Sigmoid colon (tissue), 7 donors: ENCODE measurements at places on chromosomes 12 and 14. TPM values are rescaled to one million over a fixed set of nuclear protein-coding genes. Genes with fewer than 3 reads are reported as not detected.

The MGAT4C gene
- not detected for polyA plus RNA-seq

The PDZRN4 gene
- polyA plus RNA-seq: 1.8 TPM

The TRAFD1 gene
- polyA plus RNA-seq: 17.6 TPM

The HVCN1 gene
- polyA plus RNA-seq: 1.8 TPM

The ACSM4 gene
- polyA plus RNA-seq: not detected

The KRT79 gene
- polyA plus RNA-seq: 0.16 TPM

The IPO4 gene
- polyA plus RNA-seq: 5.4 TPM

The TNS2 gene
- 60.1 TPM for polyA plus RNA-seq

The RAP1B gene
- polyA plus RNA-seq: 170 TPM

GRCh38 chr12:118103201-118103600 is 610 bp downstream of the VSIG10 start:
- H3K36me3 ChIP-seq: no peaks in the 10 kb centered on the region
- no peaks in the 10 kb centered on the region for H3K27me3 ChIP-seq
- peak; percentile 66 for DNase-seq
- peaks cover 3% of the 10 kb centered on the region for H3K4me1 ChIP-seq

GRCh38 chr12:121577443-121578180 is 3.2 kb downstream of the KDM2B start:
- peaks cover 19% of the 10 kb centered on the region for H3K36me3 ChIP-seq
- no peaks in the 10 kb centered on the region for H3K27me3 ChIP-seq
- H3K4me3 ChIP-seq: peak overlapping the region; percentile 72
- peak overlapping the region; percentile 91 for H3K27ac ChIP-seq
- H3K4me1 ChIP-seq: no peaks in the 10 kb centered on the region

- H3K36me3 ChIP-seq: no peaks in the 10 kb centered on the region
- peaks cover under 1% of the 10 kb centered on the region for H3K4me1 ChIP-seq
- H3K27me3 ChIP-seq: no peaks in the 10 kb centered on the region
- H3K4me3 ChIP-seq: no peak overlapping the region
- no peak for DNase-seq
- no peak overlapping the region for H3K27ac ChIP-seq
These were observed 3.4 kb upstream of the PPM1A start for GRCh38 chr14:60245380-60246177.

- no peaks in the 10 kb centered on the region for H3K36me3 ChIP-seq
- no peaks in the 10 kb centered on the region for H3K27me3 ChIP-seq
- DNase-seq: no peak
- H3K27ac ChIP-seq: no peak overlapping the region
- H3K4me3 ChIP-seq: no peak overlapping the region
- no peaks in the 10 kb centered on the region for H3K4me1 ChIP-seq
These were observed 2.5 kb upstream of the SERPINA10 start for GRCh38 chr14:94295360-94296180.

GRCh38 chr12:32025906-32026305 is 66.7 kb downstream of the RESF1 start:
- H3K27ac ChIP-seq: no peak overlapping the region
- DNase-seq: no peak
- H3K4me3 ChIP-seq: no peak overlapping the region
- H3K4me1 ChIP-seq: no peaks in the 10 kb centered on the region
- H3K36me3 ChIP-seq: no peaks in the 10 kb centered on the region

DNA sequence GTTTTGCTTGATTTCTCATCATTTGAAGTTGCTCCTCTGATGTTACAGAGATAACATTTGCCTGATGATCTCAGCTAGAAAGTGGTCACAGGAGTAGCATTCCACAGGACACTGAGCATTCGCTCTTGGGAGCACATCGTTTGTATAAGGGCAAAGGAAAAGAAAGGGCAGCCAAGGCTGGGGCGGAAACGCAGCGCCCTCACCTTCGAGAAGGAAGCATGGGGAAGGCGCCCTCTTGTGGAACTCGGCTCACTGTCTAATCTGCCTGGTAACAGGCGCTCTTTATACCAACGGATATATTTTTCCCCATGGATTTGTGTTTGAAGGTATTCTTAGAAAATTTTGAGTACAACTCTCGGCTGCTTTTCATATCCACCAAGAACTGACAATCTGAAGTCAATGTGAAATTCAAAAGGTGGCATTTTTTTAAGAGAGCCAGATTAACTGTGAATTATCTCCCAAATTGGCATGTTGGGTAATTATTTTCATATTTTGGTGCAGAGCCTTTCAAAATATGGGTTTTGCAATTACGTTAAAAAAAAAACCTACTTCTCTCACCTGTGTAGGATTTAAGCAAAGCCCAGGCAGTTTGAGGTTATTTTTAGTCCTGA is 172.7 kb downstream of the CAND1 start:
- H3K27ac ChIP-seq: no peak overlapping the region
- DNase-seq: peak; percentile 90
- H3K36me3 ChIP-seq: no peaks in the 10 kb centered on the region
- H3K4me3 ChIP-seq: no peak overlapping the region
- peaks cover 17% of the 10 kb centered on the region for H3K4me1 ChIP-seq
- H3K27me3 ChIP-seq: no peaks in the 10 kb centered on the region

- H3K4me1 ChIP-seq: no peaks in the 10 kb centered on the region
- H3K36me3 ChIP-seq: no peaks in the 10 kb centered on the region
- H3K4me3 ChIP-seq: no peak overlapping the region
- no peak for DNase-seq
These were observed 116.8 kb downstream of the WIF1 start for GRCh38 chr12:65004270-65004669.

DNA sequence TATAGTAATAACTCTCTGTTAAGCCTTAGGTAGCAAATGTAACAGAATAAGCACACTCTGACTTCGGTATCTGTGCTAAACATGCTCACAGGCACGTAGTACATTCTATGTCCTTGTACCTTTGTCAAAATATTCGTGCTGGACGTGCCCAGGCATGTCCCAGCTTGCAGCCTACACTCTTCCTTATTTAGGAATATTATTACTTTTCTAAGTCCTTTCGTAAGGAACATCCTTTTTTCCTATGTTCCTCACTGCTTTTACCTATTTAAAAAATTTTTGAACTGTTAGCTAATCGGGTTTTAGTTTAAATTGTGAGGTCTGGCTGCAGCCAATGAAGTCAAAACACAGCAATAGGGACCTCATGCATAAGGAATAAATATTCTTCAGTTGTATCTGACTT is 24.1 kb upstream of the UBC start:
- H3K27me3 ChIP-seq: no peaks in the 10 kb centered on the region
- peak overlapping the region; percentile 85 for H3K27ac ChIP-seq
- DNase-seq: no peak
- peak overlapping the region; percentile 36 for H3K4me3 ChIP-seq
- H3K4me1 ChIP-seq: peaks cover 30% of the 10 kb centered on the region

DNA sequence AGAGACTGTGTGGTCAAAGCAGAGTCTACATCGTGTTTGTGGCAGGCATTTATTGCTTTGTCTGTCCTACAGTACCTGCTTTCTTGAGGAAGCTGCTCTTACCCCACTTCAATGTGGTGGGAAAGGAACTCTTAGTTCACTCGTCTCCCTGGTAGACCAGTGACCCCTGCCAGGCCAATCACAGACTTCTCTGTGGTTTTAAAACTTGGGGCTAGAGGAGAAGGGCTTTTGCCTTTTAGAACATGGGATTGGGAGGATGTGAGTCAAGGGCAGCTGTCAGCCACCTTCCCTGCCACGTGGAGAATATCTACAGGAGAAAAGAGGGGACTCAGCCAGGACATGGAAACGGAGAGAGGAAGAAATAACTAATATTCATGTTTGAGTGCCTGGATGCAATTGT is 36.8 kb upstream of the TMED10 start:
- no peak overlapping the region for H3K27ac ChIP-seq
- no peaks in the 10 kb centered on the region for H3K36me3 ChIP-seq
- H3K4me1 ChIP-seq: no peaks in the 10 kb centered on the region
- DNase-seq: no peak

DNA sequence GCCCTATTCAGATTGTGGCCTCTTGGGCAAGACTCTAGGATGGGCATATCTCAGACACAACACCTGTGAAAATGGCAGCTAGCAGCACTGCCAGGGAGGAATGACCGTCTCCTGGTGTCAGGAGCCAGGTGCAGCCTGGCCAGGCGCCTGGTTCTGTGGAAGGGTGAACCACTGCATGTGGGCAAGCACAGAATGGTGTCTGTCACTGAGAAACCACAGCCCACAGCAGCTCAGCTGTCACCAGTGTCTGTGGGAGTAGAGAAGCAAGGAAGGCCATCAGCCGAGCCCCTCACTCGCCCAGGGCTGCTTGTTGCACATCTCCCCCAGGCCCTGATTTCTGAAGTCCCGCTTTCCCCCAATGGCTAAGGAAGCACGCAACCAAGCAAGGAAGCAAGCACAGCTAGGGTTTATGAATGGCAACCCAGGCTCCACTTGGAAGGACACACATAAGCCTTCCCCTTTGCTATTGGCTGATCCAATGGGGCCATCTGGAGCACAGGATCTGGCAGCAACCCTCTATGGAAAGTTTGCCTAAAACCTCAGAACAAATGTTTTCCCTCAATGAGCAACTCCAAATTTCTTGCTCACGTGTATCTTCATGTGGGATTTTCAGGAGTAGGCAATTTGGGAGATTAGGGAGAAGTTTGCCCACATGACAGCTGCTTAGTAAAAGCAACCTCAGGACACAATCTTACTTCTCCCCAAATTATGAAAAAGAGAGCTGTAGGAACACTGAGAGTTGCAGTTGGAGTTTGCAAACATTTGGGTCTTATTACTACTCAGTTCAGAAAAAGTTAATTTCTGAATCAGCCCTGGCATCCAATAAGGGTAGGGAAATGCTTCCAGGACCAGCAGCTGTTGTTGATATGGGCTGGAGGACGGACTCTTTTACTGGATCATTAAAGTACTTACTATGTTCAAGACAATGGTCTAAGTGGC is 44.7 kb downstream of the GPHB5 start:
- H3K36me3 ChIP-seq: peaks cover 8% of the 10 kb centered on the region
- H3K27ac ChIP-seq: peak overlapping the region; percentile 26
- H3K4me1 ChIP-seq: no peaks in the 10 kb centered on the region
- peak; percentile 82 for DNase-seq

DNA sequence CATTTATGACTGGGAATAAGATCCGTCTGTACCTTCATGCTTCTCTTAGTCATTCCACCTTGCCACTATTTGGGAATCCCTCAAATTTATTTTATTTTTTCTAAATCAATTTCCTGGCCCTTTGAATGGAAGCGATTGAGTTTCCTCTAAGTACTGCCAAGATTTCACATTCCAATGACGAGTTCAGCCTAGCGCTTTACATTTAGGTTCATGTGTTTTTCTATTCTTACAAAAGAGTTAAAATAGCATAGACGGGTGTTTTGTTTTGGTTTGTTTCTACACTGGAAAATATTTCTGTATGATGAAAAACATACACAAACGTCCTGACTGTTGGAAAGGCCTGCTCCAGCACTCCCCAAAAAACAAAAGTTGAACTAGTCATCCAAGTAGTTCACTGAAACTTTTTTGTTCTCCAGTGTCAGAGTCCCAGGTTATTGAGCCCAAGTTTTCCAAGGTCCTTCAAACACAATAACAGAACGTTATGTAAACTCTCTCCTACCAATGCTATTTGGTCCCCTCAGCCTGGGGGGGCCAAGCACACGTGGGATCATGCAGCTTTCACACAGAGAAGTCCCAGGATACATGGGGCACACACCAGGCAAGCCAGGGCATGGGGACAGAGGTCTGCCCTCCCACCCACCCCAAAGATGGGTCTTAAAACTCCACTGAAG is 74.8 kb upstream of the FOXN3 start:
- H3K27ac ChIP-seq: no peak overlapping the region
- no peak overlapping the region for H3K4me3 ChIP-seq
- no peaks in the 10 kb centered on the region for H3K27me3 ChIP-seq
- DNase-seq: no peak
- no peaks in the 10 kb centered on the region for H3K36me3 ChIP-seq

DNA sequence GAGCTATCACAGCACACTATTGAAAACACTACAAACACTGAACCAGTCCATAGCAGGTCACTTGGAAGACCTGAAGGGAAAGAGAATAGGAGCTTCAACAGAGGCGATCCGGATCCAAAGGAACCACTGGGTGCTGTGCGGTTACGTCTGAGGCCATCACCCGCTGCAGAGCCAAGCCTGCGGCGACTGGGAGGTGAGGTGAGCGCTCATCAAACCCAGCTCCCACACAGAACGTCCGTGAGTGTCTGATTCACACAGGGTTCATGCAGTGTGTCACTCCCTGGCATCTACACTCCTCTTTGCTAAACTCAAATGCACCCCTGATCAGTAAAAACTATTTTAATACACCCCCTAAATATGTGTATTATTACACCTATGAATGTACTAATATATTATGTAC is 64.1 kb downstream of the TMEM132D start:
- no peaks in the 10 kb centered on the region for H3K36me3 ChIP-seq
- H3K4me3 ChIP-seq: no peak overlapping the region
- no peak overlapping the region for H3K27ac ChIP-seq

GRCh38 chr14:60984196-60984595 is 3.2 kb downstream of the SLC38A6 start:
- no peak overlapping the region for H3K4me3 ChIP-seq
- DNase-seq: no peak
- no peak overlapping the region for H3K27ac ChIP-seq
- H3K36me3 ChIP-seq: no peaks in the 10 kb centered on the region
- H3K27me3 ChIP-seq: no peaks in the 10 kb centered on the region
- H3K4me1 ChIP-seq: peaks cover 21% of the 10 kb centered on the region

DNA sequence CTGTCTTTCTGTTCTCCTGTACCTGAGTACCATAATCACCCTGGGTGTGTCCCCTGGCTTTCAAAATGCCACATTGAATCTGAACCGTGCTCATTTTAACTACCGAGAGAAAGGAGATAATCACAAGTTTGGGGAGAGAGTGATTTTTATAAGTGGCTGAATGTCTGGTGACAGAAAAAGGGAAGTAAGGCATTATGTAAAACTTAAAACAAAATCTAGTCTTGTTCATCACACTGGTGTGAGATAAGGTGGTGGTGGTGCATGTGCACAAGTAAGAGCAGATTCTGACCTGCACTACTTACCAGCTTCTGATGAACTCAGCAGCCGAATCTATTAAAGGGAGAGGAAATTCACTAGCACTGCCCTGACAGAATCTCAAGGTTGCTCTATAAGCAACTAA is 56.3 kb downstream of the SPPL3 start:
- no peak overlapping the region for H3K4me3 ChIP-seq
- no peak overlapping the region for H3K27ac ChIP-seq
- H3K36me3 ChIP-seq: no peaks in the 10 kb centered on the region
- DNase-seq: no peak
- no peaks in the 10 kb centered on the region for H3K4me1 ChIP-seq

GRCh38 chr12:43338848-43339526 is 213.0 kb downstream of the ADAMTS20 start:
- no peak overlapping the region for H3K27ac ChIP-seq
- H3K36me3 ChIP-seq: no peaks in the 10 kb centered on the region
- no peak overlapping the region for H3K4me3 ChIP-seq
- H3K27me3 ChIP-seq: no peaks in the 10 kb centered on the region
- no peak for DNase-seq
- peaks cover 5% of the 10 kb centered on the region for H3K4me1 ChIP-seq
